Left lobe of liver (tissue), 2 donors: ENCODE measurements at places on chromosomes 2 and 18.

DNA sequence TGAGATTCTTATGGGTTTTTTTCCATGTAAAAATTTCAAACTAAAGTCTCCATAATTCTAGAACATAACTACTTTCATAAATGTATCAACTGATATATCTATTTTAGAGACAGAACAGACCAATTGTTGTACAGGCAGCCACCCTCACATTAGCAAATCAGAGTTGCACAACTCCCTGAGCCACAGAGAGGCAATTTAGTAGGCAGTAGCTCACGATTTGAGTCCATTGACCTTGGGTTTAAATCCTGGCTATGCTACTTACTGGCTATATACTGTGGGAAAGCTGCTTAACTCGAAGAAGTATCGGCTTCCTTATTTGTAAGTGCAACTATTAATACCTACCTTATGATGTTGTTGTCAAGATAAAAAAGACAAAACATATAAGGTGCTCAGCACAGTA, 16.2 kb downstream of the MTIF2 start:
- no peak for DNase-seq

DNA sequence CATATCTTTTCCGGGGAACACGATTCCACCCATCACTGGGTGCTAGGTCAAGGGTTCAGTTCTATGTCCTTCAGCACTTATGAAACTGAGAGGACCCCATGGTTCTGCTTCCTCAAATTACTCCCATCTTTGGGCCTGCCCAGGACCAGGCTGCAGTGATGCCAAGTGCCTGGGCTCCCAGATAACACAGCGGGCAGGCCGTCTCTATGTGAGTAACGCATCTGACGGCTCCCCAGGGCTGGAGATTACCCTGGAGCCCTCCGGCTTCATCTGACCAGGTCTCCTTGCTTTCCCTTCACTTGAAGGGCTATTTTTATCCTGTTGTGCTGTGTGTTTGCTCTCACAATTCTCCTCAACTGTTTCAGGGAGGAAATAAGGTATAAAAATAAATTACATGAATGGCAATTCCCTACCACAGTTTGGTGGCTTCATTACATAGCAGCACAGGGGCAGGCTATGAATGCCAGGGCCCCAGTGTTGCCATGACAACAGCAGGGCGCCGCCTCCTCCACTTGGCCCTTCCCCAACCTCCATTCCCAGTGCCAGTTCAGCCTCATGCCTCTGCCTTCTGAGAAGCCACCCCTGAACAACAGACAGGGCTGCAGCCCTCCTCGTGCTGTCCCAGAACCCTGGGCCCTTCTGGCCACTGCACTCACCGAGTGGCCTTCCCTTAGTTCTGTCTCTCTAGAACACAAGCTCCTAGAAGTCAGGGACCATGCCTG, 25.4 kb upstream of the TMEM131 start:
- no peak for DNase-seq

DNA sequence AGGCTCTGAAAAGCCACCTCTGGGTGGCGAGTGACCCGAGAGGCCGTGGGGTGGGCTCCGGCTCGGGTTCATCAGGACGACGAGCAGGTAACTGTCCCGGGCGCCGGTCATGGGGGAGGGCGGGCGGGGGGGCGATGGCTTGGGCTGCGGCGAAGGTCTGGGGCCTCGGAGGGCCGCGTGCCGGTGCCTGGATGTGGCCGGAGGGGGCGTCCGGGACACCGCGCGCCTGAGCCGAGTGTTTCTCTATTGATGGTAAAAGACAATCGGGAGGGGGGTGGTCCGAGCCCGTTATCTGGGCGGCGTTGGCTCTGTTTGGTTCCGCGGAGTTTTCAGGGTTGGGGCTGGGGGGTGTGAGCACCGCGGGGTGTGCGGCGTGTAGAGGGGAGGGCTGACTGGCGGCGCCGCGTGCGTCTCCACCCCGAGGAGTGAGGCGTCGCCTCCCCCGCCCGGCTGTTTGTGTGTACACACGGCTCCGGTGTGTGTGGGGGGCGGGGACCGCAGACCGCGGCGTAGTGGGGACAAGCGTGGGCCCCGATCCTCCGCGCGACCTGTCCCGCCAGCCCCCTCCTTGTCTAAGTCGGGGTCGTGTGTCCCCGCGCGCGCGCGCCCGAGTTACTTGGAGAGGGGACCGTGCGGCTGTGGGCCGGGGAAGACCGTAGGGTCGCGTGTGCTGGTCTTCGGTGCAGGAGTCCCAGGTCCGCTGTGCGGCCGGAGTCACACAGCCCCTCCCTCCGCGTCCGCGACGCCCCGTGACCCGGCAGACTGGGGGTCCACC, 1.6 kb downstream of the CTIF start:
- peak; percentile 89 for DNase-seq

GRCh38 chr2:180829261-180829660, 151.1 kb upstream of the UBE2E3 start:
- no peak for DNase-seq
